ENCODE measurements at places on chromosomes 5 and 9.

GRCh38 chr5:83562791-83563557 lies 91.4 kb downstream of the VCAN start:
- no peak for DNase-seq

DNA sequence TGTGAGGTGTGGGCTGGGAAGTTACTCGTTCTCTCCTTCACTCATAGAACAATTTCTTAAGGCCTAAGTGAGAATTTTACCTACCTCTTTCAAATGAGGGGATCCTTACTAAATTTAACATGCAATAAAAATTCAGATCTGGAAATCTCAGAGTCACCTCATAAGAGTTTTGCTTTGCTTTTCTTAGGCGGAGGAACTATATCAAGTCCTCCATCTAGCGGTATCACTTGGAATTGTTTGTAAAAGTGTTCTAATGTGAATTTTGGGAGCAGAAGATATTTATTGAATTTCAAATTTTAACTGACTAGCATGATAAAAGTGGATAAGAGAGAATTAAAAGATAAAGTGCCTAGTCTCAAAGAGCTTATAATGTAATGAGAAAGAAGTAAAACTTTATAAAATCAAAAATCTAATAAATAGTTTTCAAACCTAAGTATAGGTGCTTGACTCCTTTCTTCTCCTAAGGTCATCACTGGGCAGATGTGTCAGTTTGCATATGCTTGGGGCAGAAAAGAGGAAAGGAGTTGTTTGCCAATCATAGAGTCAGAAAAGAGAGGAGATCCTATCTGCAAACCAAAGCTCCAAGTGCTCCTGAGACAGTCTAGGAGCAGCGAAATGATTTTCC lies 145.7 kb upstream of the DAB2 start:
- no peak for DNase-seq

DNA sequence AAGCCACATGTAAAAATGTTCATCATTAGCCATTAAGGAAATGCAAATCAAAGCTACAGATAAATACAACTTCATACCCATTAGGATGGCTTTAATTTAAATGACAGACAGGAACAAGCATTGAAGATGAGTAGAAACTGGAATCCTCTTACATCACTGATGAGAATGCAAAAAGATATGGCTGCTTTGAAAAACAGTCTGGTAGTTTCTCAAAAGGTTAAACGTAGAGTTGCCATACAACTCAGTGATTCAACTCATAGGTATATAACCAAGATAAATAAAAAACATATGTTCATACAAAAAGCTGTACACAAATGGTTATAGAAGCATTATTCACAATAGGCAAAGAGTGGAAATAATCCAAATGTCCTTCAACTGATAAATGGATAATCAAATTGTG lies 228.8 kb upstream of the ZNF462 start:
- DNase-seq: no peak

GRCh38 chr5:152634586-152634985 lies 229.5 kb upstream of the NMUR2 start:
- no peak for DNase-seq

DNA sequence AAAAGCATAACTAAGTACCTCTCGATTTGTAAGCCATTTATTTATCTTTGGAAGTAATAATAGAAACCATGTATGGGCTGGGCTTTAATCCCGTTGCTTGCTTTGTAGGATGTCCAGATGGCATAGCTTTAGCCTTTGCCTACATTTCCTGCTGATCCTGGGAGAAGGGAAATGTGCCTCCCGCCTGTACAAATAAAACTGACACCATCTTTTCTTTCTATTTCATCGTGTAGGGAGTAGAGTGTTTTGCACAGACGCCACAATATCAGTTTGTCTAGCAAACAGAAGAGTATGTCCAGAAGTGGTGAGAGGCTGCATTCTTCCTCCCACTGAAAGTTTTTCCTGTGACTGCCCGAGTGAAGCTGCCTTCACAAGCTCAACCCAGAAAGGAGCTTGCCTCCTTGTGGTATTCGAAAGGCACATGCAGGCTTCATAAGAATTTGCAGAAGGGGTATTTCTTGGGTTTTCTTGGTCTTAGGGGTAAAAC lies 24.7 kb upstream of the TJP2 start:
- DNase-seq: no peak

- DNase-seq: no peak
These were observed 94.8 kb downstream of the AOPEP start for GRCh38 chr9:94821098-94821887.

DNA sequence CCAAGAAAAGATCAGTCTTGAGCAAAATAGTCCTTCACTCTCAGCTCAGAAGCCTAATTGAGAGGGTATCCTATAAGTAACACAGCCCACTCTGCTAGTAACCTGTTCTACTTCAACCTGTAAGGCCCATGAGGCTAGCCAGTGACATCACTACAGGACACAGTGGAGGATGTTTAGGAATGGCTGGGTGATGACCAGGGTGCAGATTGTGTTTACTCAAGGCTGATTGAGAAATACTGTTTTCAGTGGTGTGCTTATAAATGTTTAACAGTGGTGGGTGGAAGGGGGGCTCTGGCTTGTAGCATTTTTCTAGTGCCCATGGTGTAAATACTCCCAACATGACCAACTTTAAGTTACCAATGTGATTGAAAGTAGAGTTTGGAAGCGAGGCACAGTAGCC lies 159.8 kb upstream of the CCDC152 start:
- no peak for DNase-seq

GRCh38 chr5:60546207-60546606 lies 153.8 kb downstream of the DEPDC1B start:
- DNase-seq: no peak

DNA sequence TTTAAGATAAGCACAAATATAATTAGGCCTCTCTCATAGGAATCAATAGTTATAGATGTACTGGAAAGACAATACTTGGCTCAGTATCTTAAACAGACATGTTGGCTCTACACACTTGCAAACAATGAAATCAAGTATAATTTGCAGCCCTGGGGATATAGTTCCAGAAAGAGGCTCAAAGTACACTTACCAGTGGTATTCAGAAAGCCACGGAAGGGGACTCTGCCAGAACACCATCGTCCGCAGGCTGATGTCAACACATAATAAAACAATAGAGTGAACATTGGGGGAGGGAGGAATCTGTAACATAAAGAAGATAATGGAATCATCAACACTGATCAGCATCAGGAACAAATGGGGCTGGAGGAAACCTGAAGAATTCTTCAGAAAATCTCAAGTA lies 31.2 kb upstream of the EBF1 start:
- DNase-seq: no peak

DNA sequence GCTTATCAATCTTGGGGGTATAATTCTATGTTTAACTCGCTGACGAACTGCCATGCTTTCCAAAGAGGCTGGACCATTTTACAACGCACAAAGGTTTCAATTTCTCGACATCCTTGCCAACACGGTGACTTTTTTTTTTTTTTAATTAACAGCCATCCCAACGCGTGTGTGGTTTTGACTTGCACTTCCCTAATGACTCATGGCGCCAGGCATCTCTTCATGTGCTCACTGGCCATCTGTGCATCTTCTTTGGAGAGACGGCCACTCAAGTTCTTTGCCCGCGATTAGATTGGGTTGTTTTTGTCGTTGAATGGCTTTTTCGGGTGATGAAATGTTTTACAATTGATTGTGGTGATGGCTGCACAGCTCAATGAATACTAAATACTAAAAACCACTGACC lies 12.5 kb upstream of the CARD9 start:
- no peak for DNase-seq

GRCh38 chr5:35129921-35130485 lies 82.3 kb upstream of the AGXT2 start:
- DNase-seq: no peak

DNA sequence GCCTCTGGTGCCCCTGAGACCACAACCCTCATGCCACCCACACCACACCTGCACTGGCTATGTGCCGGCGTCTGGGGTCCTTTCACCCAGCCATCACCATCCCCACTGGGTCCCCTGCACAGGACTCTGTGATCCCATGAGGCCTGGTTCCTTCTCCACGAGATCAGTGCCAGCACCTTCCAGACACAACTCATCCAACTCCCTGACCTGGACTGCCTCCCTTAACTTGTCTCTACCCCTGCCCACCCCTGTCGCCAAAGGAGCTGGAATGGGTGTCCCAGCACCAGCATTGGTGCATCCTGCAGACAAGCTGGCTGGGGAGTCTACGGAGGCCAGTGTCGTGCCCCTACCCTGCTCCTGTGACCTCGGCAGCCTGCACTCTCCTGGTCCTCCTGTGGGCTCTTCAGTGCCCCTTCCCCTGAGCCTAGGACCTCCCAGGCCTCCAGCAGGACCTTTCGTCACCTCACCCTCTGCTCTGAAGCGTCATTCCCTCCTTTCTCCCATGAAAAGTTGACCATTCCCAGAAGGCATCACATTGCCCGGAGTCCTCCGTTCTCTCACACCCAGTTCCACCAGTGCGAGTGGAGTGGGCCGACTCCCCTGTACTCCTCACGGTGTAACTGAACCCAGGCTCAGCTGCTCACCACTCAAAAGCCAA lies 87.7 kb downstream of the NSUN2 start:
- no peak for DNase-seq

GRCh38 chr9:13805546-13805945 lies 508.4 kb downstream of the NFIB start:
- DNase-seq: no peak

DNA sequence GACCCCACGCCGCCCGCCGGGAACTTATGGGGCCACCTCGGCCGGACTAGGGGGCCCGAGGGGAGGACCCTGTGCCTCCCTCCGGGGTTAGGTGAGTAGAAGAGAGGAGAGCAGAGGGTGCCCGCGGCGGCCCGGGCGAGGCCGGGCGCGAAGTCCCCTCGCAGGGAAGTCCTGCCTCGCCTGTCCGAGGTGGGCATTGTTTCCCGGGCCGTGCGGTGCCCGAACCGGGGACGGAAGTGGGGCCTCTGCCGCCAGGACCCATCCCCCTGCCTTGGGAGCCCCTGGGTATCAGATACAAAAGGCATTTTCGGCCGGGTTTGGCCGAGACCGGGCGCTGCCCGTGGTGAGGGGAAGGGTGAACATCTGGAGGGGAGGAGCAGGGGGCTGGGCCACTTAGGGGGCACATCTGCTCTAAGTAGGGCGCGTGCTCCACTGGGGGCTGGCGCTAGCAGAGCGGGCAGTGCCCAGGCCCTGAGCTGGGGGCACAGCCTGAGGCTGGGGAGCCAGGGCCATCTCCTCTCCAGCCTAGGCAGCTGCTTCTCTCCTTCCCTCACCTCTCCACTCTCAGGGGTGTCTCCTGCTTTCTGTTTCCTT lies 48.2 kb downstream of the DAB2IP start:
- DNase-seq: no peak

- no peak for DNase-seq
These were observed 38.2 kb downstream of the ETF1 start for GRCh38 chr5:138504799-138505198.

DNA sequence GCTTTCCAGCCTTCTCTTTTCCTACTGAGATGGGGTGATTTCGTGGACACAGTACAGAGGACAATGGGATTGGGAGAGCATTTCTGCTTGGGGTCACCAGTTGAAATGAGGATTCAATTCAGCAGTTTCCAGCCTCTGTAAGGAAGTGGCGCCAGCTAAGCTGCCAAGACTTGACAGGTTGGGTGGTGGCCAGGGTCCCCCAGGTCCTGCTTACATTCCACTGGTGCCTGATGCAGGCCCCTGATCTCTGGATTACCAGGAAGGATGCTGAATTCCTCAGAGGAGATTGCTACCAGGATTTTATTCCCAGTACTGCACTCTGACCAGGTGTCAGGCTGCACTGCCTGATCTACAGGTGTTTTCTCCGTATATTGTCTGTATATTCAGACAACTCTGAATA lies 119.7 kb downstream of the PSD2 start:
- DNase-seq: no peak

GRCh38 chr5:150301170-150301505 lies 1.6 kb downstream of the ARSI start:
- DNase-seq: no peak

DNA sequence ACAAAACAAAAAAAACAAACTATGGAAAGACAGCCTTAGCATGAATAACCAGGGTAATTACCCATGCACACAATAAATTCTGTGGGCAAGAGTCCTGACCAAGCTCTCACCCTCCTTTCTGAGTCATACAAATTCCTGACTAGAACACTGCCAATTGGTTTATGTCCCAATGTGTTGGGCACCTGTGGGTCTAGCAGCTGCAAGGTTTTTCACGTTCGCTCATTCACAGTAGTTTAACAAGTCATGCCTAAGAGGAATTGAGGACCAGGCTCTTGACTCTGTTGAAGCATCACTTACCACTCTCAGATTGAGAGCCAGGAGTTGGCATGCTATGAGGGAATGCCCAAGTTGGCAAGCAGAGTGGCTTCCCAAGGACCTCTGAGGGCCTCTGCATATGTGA lies 205.5 kb upstream of the SLC24A2 start:
- DNase-seq: no peak

GRCh38 chr5:56607074-56607473 lies 208.3 kb upstream of the MAP3K1 start:
- DNase-seq: no peak

GRCh38 chr5:142447887-142448286 lies 123.1 kb upstream of the SPRY4 start:
- no peak for DNase-seq

GRCh38 chr5:37836592-37837413 lies 3.0 kb downstream of the GDNF start:
- DNase-seq: no peak

- no peak for DNase-seq
These were observed 107.5 kb downstream of the NREP start for GRCh38 chr5:111649516-111649915.

DNA sequence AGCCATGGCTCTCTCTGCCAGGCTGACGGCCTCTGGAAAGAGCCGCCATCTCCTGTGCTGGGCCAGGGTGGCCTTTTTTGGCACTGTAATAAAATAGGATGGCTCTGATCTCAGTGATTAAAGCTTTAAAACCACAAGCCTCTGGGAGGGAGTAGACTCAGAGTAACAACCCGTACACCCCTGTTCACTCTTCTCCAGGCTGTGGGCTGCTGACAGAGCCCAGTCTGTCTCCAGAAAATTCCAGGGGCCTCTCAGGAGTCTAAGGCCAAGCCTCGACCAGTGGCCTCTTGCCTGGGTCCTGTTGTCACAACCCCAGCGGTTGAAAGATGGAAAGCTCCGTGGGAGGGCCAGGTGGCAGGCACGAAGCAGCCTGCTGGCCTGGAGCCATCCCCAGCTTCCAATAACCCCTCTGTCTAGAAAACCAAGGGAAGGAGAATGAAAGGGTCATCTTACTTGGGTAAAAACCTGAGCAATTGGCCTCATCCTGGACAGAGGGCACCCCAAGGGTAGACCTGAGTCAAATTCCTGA lies 286.7 kb upstream of the ZNF462 start:
- DNase-seq: no peak

- no peak for DNase-seq
These were observed 173.9 kb upstream of the ZNF462 start for GRCh38 chr9:106689089-106689488.

- DNase-seq: peak; percentile 52
These were observed 6.4 kb upstream of the ST6GALNAC6 start for GRCh38 chr9:127905788-127906191.

- peak; percentile 97 for DNase-seq
These were observed at the start of gene CTSL for GRCh38 chr9:87725900-87726709. Gene CTSL, plus strand, starts transcription at chr9:87726119. Its CDS starts 1,485 bp downstream, at chr9:87727604.

DNA sequence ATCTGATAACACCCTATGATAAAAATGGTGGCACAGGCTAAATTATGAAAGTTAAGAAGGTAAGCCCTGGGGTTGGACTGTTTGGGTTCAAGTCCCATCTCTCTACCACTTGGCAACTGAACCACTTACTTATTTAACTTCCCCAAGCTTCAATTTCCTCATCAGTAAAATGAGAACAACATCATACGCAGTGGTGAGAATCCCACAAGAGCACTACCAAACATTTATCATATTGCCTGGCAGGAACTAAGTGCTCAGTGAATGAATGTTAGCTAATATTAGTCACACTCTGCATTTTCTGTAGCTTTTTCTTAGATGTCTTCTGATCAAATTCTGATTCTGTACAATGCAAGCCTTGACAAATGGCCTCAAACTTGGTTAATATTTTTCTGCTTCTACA lies 306.7 kb downstream of the EBF1 start:
- no peak for DNase-seq
